ENCODE measurements at places on chromosomes 5 and 9.
A peak's percentile ranks its signal among the peaks of the same experiment; 100 is the strongest.

GRCh38 chr5:39420482-39421145 is 4.2 kb downstream of the DAB2 start:
- DNase-seq: peak; percentile 72

- DNase-seq: no peak
Measured at GRCh38 chr5:150608991-150609390, 31.5 kb upstream of the SYNPO start.

DNA sequence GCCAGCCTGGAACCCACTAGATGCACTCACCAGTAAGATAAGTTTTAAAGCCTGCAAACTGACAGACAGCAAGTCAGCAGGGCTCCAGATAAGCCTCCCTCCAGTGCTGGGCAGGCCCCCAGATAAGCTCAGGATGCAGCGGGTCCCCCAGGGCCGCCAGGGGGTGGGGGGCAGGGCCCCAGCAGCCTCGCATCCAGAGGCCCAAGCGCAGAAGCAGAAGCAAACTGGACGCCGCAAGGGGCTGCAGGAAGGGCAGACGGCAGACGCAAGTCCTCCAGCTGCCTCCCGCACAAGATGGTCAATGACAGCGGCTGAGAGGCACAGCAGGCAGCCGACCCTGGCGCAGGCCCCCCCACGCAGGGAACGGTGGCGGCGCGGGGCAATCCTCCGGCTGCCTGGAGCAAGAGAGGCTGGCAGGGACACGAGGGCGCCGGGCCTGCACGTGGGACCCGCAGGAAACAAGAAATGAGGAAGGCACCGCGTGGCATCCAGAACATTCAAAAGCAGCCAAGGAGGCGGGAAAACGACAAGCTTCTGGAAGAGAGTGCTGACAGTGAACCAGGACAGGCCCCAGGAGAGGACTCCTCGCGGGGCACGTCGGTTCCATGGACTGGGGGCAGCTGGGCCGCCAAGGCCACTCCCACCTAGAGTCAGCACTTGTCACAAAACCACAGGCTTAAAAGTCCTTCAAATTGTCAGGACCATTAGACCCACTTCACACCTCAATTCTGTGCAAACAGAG is 49.8 kb downstream of the ROR2 start:
- peak; percentile 82 for DNase-seq

DNA sequence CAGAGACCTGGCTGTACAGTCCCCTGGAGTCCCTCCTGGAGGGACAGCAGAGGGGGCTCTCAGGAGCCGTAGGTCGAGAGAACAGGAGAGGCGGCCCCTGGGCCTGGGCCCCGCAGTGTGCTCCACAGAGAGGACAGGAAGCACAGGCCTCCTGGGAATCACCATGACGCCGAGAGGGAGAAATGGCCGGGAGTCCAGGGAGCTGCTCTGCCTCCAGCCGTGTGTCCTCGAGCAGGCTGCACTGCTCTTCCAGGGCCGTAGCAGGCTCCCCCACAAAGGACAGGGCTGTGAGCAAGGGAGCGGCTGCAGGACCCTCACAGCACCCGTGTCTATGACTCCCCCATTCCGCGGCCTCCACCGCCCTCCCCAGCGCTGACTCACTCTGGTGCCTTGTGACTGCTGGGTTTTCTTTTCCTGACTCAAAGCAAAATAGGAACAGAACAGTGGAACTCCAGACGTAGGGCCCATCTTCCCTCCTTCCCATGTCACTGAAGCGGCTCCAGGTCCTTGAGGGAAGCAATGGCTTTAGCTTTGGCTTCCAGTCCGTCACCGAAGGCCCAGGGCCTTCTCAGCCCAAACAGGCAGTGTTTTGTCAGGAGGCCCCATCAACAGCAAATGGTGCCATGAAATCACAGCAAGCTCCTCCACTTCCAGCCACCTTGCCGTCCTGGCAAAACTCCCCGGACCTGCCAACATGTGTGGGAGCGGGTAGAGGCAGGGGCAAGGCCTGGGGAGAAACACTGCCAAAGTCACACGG is 114.2 kb downstream of the LHFPL2 start:
- DNase-seq: peak; percentile 63

DNA sequence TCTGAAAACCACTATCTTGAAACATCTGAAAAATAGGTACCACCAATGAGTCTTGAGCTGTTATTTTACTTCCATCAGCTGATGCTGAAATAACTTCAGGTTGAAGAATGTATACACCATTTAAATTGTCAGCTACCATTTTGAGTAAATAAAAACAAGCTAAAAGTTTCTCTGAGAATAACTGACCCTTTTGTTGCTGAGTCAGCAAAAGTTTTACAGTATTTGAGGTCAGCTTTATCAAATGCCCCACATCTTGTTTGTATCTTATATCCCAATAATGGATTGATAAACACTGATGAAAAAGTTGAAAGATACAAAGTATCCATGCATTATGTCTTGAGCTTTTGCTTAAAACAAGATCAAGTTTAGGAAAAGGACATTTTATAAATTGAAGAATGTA is 22.8 kb downstream of the CPLANE1 start:
- no peak for DNase-seq

DNA sequence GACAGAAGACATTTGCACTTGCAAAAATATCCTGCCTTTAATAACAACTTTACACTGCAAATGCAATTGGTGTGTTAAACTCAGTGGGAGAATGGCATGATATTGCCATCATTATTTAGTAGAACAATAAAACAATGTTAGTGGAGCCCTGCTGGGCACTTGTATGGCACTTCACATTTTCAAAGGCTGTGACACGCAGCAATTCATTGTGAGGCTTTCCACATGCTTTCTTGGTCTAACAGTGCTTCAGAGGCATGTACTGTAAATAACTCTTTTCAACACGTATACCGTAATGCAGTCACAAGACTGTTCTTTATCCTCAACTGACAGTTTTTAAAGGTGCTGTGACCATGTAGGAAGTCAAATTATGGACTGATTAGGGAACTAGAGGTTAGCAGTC is 155.5 kb upstream of the EPB41L4A start:
- no peak for DNase-seq

GRCh38 chr5:36904677-36905076 is 28.1 kb downstream of the NIPBL start:
- no peak for DNase-seq

GRCh38 chr5:79243224-79243623 is 7.3 kb downstream of the JMY start:
- DNase-seq: no peak

DNA sequence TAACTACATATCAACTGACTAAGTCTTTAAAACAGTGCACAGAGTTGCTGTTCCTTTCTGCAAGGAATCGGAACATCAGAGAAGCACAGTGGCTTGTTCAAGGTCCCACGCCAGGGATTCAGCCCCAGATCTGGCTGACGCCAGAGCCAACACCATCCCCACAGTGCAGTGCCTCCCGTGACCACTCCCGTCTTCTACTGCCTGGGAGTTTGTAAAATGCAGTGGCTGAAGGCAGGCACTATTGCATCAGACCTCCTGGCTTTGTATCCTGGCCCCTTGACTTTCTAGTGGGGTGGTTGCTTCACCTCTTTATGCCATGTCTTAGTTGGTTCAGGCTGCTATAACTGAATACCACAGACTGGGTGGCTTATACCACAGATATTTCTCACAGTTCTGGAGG is 131.0 kb downstream of the NSG2 start:
- DNase-seq: no peak

DNA sequence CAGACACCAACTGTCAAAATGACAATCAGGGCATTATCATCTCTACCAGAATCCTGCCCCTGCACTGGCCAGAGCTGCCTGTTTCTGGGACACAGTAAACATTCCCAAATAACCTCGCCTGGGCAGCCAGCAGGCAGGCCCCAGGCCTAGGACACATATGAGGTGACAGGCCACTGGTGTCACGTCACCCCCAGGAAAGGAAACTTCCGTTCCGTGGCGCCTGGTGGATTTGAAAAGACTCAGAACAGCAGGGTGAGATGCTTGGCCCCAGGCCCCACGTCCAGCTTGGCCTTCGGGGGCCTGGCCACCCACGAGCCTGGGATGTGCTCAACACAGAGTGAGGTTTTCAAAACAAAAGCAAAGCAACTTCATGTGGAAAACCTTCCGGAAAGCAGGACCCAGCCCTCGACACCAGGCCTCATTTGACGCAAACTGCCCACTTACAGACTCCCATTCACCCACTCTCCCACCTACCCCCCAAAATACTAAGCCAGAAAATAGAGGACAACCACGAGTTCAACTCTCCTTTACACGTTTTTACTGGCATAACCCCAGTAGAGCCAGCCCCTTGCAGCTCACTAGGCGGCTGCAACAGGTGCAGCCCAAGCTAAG is 1.2 kb downstream of the SEMA4D start:
- peak; percentile 54 for DNase-seq

DNA sequence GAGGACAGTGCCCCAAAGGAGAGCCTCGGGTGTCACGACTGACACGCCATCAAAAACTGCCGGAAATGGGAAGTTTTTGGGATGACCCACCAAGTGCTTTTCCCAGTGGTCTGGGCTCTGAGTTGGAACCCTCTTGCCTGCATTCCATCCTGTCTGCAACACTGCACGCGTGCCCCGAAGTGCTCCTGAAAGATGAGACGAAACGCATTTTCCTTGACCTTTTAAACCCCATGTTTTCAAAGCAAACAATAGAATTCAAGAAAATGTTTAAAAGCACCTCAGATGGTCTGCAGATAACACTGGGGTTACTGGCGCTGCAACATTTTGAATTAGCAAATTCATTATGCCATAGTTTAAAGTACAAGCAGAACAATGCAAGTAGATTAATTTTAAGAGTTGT is 92.9 kb downstream of the ANKRD18A start:
- no peak for DNase-seq

GRCh38 chr5:167678481-167678880 is 613.0 kb upstream of the WWC1 start:
- no peak for DNase-seq

- DNase-seq: no peak
Measured at GRCh38 chr5:122649080-122649479, 125.8 kb upstream of the SNX2 start.

DNA sequence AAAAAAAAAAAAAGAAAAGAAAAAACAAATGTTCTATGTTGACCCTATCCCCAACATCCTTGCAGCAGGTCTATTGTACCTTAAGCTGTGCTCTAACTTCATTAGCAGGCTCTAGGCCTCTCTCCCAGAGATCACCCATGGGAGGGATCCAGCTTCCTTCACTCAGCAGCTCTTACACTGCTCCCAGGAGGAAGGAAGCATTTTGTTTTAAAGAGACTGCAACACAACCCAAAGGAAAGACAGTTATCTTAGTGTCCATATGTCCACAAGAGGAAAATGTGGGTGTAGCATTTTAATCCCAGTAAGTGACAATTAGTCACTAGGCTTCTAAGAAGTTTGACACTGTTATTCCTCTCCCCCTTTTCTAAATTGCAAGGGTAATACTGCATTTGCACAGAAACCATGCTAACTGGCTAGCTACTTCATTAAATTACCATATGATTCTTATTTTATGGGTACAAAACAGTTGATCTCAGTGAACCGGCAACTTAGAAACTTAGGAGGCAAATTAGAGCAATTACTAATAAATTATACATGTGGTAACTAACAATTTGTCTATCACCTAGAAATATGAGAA is 58.8 kb downstream of the MARCHF3 start:
- no peak for DNase-seq

DNA sequence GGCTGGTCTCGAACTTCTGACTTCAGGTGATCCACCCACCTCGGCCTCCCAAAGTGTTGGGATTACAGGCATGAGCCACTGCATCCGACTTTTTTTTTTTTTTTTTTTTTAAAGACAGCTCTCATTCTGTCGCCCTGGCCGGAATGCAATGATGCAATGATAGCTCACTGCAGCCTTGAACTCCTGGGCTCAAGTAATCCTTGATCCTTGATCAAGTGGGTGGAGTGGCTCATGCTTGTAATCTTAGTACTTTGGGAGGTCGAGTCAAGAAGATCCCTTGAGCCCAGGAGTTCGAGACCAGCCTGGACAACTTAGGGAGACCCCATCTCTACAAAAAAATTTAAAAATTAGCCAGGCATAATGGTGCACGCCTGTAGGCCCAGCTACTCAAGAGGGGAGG is 8.1 kb downstream of the SEC24A start:
- DNase-seq: no peak

GRCh38 chr5:65817931-65818330 is 95.9 kb downstream of the NLN start:
- no peak for DNase-seq

GRCh38 chr5:109230369-109230768 is 179.4 kb downstream of the PJA2 start:
- DNase-seq: no peak

- DNase-seq: no peak
Measured at GRCh38 chr5:133249593-133249992, 197.8 kb downstream of the HSPA4 start.

GRCh38 chr5:6739603-6740002 is 26.4 kb downstream of the TENT4A start:
- DNase-seq: no peak

DNA sequence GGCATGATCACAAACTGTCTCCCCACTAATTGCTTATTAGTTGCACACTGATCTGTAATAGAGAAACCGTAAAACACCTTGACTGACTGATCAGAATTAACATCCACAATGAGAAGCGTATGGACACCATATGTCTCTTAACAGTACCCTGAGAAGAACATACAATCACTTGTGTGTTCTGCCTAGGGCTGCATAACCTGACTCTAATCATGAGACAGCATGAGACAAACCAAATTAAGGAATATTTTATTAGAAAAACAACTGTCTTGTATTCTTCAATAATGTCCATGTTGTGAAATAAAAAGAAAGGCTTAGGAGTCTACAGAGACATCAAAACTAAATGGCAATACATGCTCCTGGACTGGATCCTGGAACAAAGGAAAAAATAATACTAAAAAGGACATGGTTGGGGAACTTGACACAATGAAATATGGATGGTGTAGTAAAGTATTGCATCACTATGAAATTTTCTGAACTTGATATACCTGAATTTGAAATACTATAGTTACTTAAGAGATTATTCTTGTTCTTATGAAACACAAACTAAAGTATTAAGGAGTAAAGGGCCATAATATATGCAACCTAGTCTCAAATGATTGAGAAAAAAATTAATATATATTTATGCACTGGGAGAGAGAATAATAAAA is 162.1 kb downstream of the CWC27 start:
- no peak for DNase-seq

GRCh38 chr9:11471321-11471720 is 858.5 kb upstream of the PTPRD start:
- DNase-seq: peak; percentile 27

All from upper lobe of left lung (tissue), 6 donors.